MG63 (cell line): ENCODE measurements at places on chromosomes 16 and 17.
A peak's percentile ranks its signal among the peaks of the same experiment; 100 is the strongest.

DNA sequence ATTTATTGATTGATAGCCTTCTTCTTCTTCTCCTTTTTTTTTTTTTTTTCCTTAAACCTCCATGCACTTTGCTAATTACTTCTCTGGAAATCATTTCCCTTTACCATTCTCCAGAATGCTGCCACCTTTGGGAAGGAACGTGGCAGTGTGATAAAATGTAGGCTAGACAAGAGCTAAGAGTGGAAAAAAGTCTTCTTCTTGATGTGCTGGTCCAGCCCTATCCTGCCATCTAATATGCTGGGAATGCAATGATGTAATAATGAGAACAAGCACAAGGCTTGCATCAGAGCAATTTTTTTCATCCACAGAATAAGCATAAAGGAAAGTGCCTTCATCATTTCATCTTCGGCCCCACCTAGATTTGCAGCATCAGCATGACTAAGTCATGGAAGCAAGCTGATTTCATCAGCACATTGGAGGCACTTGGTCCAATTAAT lies 128.7 kb upstream of the ZFHX3 start:
- DNase-seq: peak; percentile 9

- DNase-seq: no peak
These were observed 9.0 kb downstream of the FASN start for GRCh38 chr17:82088838-82089722.

DNA sequence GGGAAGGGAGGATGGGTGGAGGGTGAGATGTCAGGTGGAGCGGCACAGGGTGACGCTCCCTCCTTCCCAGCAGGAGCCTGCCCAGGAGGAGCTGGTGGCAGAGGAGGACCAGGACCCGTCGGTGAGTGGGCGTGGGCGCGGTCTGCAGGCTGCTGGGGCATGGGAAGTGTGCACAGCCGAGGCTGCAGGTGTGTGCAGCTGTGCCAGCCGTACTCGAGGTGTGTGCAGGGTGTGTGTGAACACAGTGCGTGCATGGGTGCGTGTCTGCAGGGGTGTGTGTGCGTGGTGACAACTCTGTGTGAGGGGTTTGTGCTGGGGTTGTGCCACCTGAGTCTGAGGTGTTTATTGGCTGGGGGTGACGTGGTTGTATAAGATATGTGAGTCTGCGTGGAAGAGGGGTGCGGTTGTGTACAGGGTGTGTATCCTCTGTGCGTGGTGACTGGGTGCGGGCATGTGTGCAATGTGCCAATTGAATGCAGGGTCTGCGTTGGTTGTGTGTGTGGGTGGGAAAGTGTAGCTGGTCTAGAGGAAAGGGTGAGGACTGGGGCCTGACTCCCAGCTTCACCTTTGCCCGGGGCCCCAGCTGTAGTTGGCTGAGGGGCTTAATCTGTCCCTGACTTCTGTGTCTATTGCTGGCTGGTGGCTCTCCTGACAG lies 670 bp downstream of the TNFSF12 start:
- DNase-seq: no peak

DNA sequence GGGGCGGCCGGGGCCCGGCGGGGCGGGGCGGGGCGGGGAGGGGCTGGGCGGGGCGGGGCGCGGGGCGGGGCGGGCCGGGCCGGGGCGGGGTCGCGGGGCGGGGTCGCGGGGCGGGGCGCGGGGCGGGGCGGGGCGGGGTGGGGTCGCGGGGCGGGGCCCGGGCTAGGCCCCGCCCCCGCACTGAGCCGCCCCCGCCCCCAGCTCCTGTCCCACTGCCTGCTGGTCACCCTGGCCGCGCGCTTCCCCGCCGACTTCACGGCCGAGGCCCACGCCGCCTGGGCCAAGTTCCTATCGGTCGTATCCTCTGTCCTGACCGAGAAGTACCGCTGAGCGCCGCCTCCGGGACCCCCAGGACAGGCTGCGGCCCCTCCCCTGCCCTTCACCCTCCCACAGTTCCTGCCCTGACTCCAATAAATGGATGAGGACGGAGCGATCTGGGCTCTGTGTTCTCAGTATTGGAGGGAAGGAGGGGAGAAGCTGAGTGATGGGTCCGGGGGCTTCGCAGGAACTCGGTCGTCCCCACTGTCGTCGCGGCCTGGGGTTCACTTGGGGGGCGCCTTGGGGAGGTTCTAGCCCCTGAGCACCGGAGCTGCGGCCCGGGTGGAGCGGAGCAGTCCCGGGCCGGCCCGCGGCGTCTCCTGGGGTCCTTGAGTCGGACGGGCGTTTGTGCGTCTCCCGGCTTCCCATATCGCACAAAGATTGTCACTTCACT lies 795 bp upstream of the HBM start:
- DNase-seq: no peak

GRCh38 chr16:78205506-78205905 lies 106.1 kb downstream of the WWOX start:
- no peak for DNase-seq

DNA sequence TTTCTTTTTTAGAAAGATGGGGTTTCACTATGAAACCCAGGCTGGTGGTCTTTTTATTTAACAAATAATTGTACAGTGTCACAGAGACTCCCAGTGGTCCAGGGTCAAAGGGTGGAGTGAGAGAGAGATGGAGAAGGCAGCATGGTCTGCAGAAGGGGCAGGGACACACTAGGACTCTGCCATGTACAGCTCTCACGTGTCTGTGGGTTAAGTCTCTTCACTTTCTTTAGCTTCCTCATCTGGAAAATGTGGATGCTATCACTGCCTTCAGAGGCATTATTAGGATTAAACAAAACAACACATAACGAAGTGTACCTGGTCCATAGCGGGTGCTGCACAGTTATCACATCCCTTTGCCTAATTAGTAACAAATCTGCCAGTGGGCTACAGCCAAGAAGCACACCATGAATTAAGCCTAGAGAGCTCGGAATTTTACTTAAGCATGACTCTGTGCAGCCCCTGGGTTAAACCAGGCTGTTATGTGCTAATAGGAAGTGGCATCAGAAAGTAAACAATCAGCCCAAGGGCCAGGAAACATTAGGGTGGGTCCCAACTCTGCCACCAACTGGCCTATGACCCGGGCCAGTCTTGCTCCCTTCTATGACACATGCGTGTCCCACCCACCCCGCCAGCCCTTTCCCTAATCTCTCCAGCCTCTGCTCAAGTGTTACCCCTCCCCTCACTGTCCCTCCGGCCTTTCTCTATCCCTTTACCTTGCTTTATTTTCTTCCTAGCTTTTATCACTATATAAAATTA lies 13.9 kb downstream of the TOP3A start:
- no peak for DNase-seq

GRCh38 chr17:7634384-7634783 lies 4.4 kb downstream of the SHBG start:
- peak; percentile 23 for DNase-seq

DNA sequence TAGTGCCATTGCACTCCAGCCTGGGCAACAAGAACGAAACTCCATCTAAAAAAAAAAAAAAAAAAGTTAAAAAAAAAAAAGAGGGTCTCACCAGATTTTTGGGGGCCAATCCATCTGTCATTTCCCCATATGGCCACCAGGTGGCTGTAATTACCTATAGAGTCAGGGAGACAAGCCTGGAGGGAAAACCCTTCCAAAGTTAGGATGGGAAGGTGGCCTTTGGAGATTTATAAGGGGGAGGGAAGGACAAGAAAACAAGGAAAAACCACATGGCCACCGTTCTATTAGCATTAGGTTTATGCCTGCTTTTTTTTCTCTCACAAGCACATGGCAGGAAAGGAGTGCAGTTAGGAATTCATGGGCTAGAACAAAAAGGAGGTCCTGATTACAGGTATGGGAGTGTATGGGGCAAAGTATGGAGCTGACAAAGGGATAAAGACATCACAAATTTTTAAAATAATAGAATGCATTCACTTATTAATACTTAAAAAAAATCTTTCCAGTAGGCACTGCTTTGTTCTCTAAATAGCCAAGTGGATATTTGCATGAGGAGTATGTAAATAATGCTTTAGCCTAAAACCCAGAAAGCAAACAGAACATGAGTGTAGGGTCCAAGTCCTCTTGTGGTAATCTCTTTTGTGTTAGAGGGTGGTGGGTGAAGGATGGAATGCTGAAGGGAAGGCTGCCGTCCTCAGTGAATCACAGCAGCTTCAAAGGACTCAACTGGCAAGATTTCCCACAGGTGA lies 5.1 kb downstream of the CYB5D1 start:
- DNase-seq: no peak

GRCh38 chr16:50899951-50900350 lies 158.1 kb downstream of the CYLD start:
- DNase-seq: no peak

- no peak for DNase-seq
These were observed 42.8 kb downstream of the PHKB start for GRCh38 chr16:47503936-47504335.

GRCh38 chr17:34347063-34347462 lies 9.2 kb upstream of the CCL13 start:
- DNase-seq: no peak

DNA sequence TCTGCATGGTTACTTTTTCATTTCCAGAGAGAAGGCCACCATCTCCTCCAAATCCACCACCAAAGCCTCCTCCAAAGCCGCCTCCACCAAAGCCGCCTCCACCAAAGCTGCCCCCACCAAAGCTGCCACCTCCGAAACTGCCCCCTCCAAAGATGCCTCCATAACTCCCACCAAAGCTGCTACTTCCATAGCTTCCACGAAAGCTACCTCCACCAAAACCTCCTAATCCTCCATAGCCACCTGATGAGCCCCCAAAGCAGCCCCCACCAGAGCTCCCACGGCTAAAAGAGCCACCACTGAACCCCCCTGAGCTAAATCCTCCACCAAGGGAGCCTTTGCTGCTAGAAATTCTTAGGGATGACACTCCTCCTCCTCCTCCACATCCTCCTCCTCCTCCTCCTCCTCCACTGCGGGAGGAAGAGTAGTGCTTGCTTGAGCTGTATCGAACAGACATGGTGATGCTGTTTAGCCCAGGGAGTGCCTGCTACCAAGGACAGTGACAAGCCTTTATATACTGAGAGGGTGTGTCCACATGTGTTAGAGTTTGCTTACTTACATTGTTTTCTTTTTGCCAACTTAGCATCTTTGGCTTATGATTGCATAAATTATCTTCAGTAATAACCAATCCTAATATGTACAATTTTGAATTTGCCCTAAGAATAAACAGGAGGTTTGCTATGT lies at the start of gene KRT10:
Gene KRT10, minus strand, starts transcription at position 483 of the 681 bp plus-strand sequence. Its CDS starts 29 bp downstream, at position 454.
- no peak for DNase-seq

DNA sequence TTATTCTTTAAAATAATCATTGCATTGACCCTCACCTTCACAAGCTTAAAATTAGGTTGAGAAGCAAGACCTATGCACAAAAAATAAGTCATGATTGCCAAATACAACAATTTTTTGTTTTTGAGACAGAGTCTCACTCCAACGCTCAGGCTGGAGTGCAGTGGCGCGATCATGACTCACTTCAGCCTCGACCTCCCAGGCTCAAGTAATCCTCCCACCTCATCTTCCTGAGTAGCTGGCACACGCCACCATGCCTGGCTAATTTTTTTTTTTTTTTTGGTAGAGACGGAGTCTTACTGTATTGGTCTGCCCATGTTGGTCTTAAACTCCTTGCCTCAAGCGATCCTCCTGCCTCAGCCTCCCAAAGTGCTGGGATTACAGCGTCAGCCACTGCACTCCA lies 24.2 kb downstream of the ZNF652 start:
- peak; percentile 55 for DNase-seq

DNA sequence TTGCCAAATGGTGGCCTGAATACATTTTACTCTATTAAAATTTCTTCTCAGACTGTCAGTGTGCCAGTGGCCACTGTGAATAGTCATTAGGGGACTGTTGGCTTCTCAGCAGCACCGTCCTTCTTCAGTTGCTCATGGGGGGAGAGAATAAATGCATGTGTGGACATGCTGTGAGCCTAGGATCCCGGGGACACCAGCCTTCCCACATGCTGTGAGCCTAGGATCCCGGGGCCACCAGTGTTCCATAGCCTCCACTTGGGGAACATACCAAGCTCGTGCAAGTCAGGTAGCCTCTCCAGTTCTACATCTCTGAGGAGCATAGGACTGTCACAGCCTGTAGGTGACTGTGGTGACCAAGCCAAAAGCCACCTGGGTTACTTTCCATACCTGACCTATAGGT lies 51.5 kb downstream of the BANP start:
- no peak for DNase-seq

- DNase-seq: no peak
These were observed 105.8 kb upstream of the CDH5 start for GRCh38 chr16:66260522-66261254.

DNA sequence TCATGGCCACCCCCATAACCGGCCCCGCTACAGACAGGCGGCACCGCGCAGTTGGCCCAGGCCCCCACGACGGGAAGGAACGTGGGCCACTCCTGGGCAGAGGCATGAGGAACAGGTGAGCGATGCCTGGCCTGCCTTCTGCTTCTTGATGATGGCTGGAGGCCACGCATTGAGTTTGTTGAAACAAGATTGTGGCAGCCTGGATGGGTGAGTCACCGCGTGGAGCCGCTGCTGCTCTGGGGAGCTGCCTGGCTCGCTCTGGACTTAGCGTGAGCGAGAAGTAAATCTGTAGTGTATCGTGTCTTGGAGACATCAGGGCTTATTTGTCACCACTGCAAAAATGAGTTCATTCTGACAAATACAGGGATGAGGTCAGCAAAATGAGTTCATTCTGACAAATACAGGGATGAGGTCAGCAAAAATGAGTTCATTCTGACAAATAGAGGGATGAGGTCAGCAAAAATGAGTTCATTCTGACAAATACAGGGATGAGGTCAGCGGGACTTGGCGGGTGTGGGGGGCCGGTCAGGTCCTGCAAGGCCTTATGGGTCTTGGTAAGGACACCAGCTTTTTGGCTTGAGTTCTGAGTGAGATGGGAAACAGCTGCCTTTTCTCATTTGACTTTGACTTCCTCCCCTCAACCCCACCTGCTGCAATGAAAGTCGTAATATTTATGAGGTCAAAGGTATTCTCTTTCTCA lies 93.0 kb downstream of the SEC14L1 start:
- peak; percentile 42 for DNase-seq

DNA sequence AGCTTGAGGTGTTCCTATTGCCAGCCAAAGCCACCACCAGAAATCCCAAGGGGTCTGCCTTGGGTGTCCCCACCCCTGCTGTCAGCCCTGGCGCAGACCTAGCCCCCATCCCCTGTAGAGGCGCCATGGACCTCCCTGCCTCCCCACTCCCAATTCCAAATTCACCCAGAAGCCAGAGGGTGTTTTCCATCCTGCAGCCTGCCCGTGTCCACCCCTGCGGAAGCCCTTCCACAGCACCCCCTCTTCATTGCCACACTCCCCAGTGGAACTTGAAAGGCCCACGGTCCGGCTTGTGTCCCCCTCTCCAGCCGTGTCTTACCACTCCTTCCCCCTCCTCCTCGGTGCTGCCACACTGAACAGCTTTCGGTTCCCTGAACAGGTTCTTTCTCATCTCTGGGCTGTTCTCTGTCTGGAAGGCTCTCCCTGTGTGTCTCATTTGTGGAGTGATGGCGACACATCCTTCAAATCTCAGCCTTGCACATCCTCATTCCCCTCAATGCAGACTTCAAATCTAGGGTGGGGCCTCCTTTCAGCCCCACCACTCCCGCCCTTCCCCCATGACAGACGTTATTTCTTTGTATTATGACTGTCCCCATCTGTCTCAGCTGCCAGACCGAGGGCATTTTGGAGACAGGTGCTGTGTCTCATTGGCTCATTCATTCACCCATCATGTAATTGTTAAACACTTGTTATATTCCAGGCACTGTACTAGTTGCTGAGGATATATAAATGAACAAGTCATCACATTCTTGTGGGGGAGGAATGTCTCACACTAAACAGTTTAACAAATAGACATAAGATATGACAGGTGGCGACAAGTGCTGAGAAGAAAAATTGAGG lies 36.3 kb downstream of the ADGRG5 start:
- no peak for DNase-seq

GRCh38 chr17:83072600-83073358 lies 6.6 kb upstream of the METRNL start:
- DNase-seq: no peak

- peak; percentile 74 for DNase-seq
These were observed at the start of gene PRRT2 for GRCh38 chr16:29811896-29812665. Gene PRRT2, plus strand, starts transcription at chr16:29812193. Its CDS starts 862 bp downstream, at chr16:29813055.

- DNase-seq: peak; percentile 92
These were observed 122.6 kb downstream of the SOCS1 start for GRCh38 chr16:11133344-11133943.
